H1 (cell line): ENCODE measurements at places on chromosomes 4 and X. TPM values are rescaled to one million over a fixed set of nuclear protein-coding genes. Genes with fewer than 3 reads are reported as not detected.

- H3K4me3 ChIP-seq: peak overlapping the region; percentile 70
- no peak for DNase-seq
- H3K4me1 ChIP-seq: no peaks in the 10 kb centered on the region
- no peaks in the 10 kb centered on the region for H3K27me3 ChIP-seq
Measured at GRCh38 chrX:48522291-48522690, 683 bp downstream of the EBP start.

DNA sequence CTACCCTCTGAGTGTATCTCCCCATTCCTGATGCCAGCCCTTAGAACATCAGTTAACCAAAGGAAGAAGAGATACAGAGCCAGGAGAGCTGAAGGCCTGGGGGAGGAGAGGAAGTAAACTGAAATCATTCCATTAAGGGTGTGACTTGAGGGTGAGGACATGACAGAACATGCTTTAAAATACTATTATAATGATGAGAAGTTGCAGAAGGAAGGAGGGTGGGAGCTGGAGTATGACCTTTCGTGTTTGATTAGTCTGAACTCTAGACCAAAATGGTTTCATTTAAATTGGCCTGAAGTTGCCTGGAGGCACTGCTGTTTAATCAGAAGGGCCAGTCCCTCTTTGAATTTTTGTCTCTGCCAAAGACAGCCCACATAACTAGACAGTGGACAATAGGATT, 11.4 kb downstream of the INTS6L start:
- no peaks in the 10 kb centered on the region for H3K4me1 ChIP-seq
- no peaks in the 10 kb centered on the region for H3K27me3 ChIP-seq
- H3K36me3 ChIP-seq: no peaks in the 10 kb centered on the region
- no peak for DNase-seq
- H3K27ac ChIP-seq: no peak overlapping the region
- no peak overlapping the region for H3K4me3 ChIP-seq

- DNase-seq: no peak
- no peaks in the 10 kb centered on the region for H3K36me3 ChIP-seq
- no peak overlapping the region for H3K4me3 ChIP-seq
- H3K27ac ChIP-seq: no peak overlapping the region
Measured at GRCh38 chr4:87805971-87806370, 6.6 kb downstream of the IBSP start.

Gene PAGE4
- not detected in 2 replicates for total RNA-seq

Gene RNF113A
- total RNA-seq: 14.2 and 14.3 TPM in 2 replicates

- peaks cover 2% of the 10 kb centered on the region; the same call in 1 of the 2 replicates for H3K4me1 ChIP-seq
- H3K36me3 ChIP-seq: peaks cover 22% of the 10 kb centered on the region
- peak overlapping the region; percentile 43; the same call in 1 of the 2 replicates for H3K27ac ChIP-seq
- H3K4me3 ChIP-seq: no peak overlapping the region
- H3K27me3 ChIP-seq: no peaks in the 10 kb centered on the region
Measured at GRCh38 chr4:1310031-1310795, 20.5 kb downstream of the MAEA start.

Gene FATE1
- total RNA-seq: not detected in 2 replicates

GRCh38 chr4:504076-504475, 5.1 kb downstream of the PIGG start:
- H3K27ac ChIP-seq: no peak overlapping the region
- H3K4me1 ChIP-seq: peaks cover 8% of the 10 kb centered on the region; the same call in 1 of the 2 replicates
- no peak for DNase-seq
- no peaks in the 10 kb centered on the region for H3K27me3 ChIP-seq

DNA sequence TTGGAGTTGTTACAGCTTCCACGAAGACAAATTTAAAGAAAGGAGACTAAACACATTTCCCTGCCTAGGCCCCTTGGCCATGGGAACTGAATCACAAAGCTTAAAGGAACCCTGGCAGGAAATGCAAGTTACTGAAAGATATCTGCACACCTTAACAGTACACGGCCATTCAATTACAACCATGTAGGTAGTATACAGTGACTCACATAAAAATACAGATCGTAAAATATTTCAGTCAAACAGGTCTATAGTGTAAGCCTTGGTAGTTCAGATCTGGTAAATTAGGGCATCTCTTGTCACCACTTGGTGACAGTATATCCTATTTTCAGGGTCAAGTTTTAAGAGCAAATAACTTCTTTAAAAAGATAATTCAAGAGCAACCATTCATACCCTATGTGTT, 112.0 kb downstream of the ATG4A start:
- H3K4me3 ChIP-seq: no peak overlapping the region
- no peak for DNase-seq
- H3K36me3 ChIP-seq: no peaks in the 10 kb centered on the region
- H3K27me3 ChIP-seq: no peaks in the 10 kb centered on the region
- no peak overlapping the region for H3K27ac ChIP-seq

GRCh38 chrX:109793191-109793590, 60.1 kb upstream of the ACSL4 start:
- no peak overlapping the region for H3K4me3 ChIP-seq
- no peaks in the 10 kb centered on the region for H3K27me3 ChIP-seq
- H3K4me1 ChIP-seq: no peaks in the 10 kb centered on the region
- H3K36me3 ChIP-seq: no peaks in the 10 kb centered on the region

DNA sequence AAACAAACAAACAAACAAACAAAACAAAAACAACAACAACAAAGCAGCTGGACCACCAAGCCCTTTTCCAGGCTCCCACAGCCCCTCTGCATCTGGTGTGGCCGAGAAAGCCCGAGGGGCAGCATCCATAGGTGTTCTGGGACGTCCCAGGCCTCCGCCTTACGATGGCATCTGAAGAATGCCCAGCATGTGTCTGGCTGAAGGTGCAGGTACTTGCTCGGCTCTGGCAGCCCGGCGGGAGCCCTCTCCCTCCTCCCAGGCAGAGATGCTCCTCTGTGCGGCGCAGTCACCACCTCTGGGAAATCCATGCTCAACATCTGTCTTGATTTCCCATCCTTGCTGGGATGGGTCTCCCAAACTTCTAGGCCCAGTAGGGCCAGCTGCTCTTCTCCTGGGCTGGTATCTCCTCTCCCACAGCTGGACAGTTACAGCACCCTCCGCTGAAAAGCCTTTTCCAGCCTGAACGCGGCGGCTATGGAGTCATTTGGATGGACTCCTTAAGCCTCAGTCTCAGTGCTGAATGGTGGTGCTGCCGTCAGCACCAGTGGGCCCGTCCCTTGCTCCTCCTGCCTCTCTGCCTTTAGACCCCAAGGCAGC, 4.3 kb downstream of the PSAPL1 start:
- H3K27me3 ChIP-seq: no peaks in the 10 kb centered on the region
- H3K4me1 ChIP-seq: peaks cover 29% of the 10 kb centered on the region
- DNase-seq: peak; percentile 54
- no peaks in the 10 kb centered on the region for H3K36me3 ChIP-seq
- no peak overlapping the region for H3K4me3 ChIP-seq

Gene SRPK3
- total RNA-seq: not detected in 2 replicates

- H3K36me3 ChIP-seq: no peaks in the 10 kb centered on the region
- DNase-seq: no peak
- H3K27ac ChIP-seq: no peak overlapping the region
- H3K4me1 ChIP-seq: peaks cover 7% of the 10 kb centered on the region
Measured at GRCh38 chr4:17324386-17324830, 187.5 kb downstream of the QDPR start.

Gene PLK4
- total RNA-seq: 35.2 and 38.7 TPM in 2 replicates

GRCh38 chr4:112817933-112818593, 181.1 kb downstream of the LARP7 start:
- H3K4me1 ChIP-seq: no peaks in the 10 kb centered on the region
- peak overlapping the region; percentile 48 for H3K4me3 ChIP-seq
- DNase-seq: peak; percentile 81
- no peaks in the 10 kb centered on the region for H3K27me3 ChIP-seq

DNA sequence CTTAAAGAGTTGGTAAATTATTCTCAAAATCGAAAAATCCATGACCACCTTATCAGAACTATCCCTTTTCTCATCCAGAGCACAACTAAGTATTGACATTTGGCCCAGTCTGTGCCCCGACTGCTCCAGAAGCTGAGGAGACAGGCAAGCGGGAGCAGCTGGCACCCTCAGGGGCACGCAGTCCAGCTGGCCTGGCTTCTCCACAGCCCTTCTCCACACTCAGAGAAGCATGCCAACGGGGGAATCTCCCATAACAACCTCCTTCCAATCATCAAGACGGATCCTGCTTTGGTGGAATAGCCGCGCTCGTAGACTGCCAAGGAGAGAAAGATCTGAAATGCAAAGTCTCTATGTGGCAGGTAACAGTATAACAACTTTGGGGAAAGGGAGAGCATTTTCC, 85.4 kb downstream of the AFAP1 start:
- DNase-seq: no peak
- no peaks in the 10 kb centered on the region for H3K27me3 ChIP-seq
- no peaks in the 10 kb centered on the region for H3K36me3 ChIP-seq
- H3K4me1 ChIP-seq: peaks cover 4% of the 10 kb centered on the region; the same call in 1 of the 2 replicates
- H3K4me3 ChIP-seq: no peak overlapping the region
- no peak overlapping the region for H3K27ac ChIP-seq

Gene XG
- total RNA-seq: 0.31 and 0.78 TPM in 2 replicates

Gene PRR32
- not detected in 2 replicates for total RNA-seq

GRCh38 chr4:3365326-3365725, 72.5 kb downstream of the RGS12 start:
- DNase-seq: peak; percentile 41
- no peaks in the 10 kb centered on the region for H3K27me3 ChIP-seq
- no peaks in the 10 kb centered on the region for H3K36me3 ChIP-seq
- peaks cover 18% of the 10 kb centered on the region for H3K4me1 ChIP-seq

Gene SLC4A4
- 1.2 and 2.8 TPM in 2 replicates for total RNA-seq

Gene PRDM5
- total RNA-seq: 23.4 and 23.7 TPM in 2 replicates

Gene SPANXN3
- total RNA-seq: not detected in 2 replicates

GRCh38 chr4:2802618-2803531, 10.0 kb downstream of the SH3BP2 start:
- H3K4me1 ChIP-seq: peaks cover 13% of the 10 kb centered on the region; the same call in 1 of the 2 replicates
- no peak overlapping the region for H3K27ac ChIP-seq
- H3K4me3 ChIP-seq: no peak overlapping the region
- H3K27me3 ChIP-seq: no peaks in the 10 kb centered on the region
- no peaks in the 10 kb centered on the region for H3K36me3 ChIP-seq
- DNase-seq: no peak

GRCh38 chr4:6693231-6694176, at the start of gene S100P:
Gene S100P (plus strand): TSS chr4:6693878. CDS start chr4:6693933, 55 bp downstream.
- DNase-seq: no peak
- H3K27me3 ChIP-seq: no peaks in the 10 kb centered on the region
- H3K4me3 ChIP-seq: no peak within 1 kb of the TSS
- H3K4me1 ChIP-seq: peaks cover 18% of the 10 kb centered on the region

Gene TMPRSS11A
- not detected in 2 replicates for total RNA-seq

DNA sequence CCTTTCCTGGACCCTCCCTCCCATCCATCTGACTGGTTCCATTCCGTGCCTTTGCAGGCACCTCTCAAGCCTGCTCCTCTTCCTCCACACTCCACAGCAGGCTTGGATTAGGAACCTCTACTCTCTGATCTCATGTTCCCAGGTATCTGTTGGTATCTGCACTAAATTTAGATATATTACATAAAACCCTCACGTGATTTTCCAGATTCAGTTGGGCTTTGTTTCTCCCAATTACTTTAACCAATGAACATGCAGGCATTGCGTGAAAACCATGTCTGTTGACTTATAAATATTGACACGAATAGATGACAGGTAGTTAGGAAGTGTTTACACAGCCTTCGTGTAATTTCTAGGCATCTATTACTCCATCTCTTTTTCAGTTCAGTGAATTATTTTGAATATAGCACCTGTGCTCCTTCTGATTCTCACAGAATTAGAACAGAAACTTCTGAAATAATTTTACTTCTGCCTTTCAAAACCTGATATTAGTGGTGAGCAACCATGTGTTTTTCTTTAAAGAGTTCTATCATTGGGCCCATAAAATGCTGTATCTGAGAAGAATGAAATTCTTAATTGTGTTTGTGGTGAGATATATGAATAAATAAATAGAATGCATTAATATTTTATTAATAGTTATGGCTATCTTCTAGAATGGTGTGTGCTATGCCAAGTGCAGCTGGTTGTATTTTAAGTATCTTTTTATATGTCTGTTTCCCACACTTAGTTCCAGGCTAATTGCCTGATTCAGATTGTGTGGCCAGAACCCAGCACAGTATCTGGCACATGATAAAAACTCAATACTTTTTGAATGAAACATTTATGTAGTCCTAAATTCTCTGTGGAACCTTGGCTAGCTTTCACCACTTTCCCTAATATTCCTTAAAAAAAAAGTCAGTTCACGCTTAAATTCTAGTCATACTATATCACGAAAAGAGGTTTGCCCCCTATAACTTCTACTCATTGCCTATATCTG, 304.8 kb downstream of the QDPR start:
- H3K36me3 ChIP-seq: no peaks in the 10 kb centered on the region
- H3K27ac ChIP-seq: no peak overlapping the region
- H3K4me1 ChIP-seq: no peaks in the 10 kb centered on the region
- no peak overlapping the region for H3K4me3 ChIP-seq
